ENCODE measurements at places on chromosomes 7 and 10. TPM values are rescaled to one million over a fixed set of nuclear protein-coding genes. Genes with fewer than 3 reads are reported as not detected.

RBM48 gene
- 8.7 TPM for total RNA-seq

FAM24B gene
- 1.4 TPM for total RNA-seq

CDC14C gene
- not detected for total RNA-seq

SPAG6 gene
- not detected for total RNA-seq

NEUROD6 gene
- not detected for total RNA-seq

MRC1 gene
- 71.1 TPM for total RNA-seq

PPP1R9A gene
- 7.3 TPM for total RNA-seq

GNAT3 gene
- not detected for total RNA-seq

DNAJC12 gene
- 4.0 TPM for total RNA-seq

HMX3 gene
- total RNA-seq, result not detected

OR2A7 gene
- total RNA-seq, result 1.9 TPM

ALOX5 gene
- 46.5 TPM for total RNA-seq

VAX1 gene
- not detected for total RNA-seq

TRIM8 gene
- total RNA-seq, result 122 TPM

GRK5 gene
- total RNA-seq, result 40.0 TPM

ST7 gene
- 16.2 TPM for total RNA-seq

PLAU gene
- total RNA-seq, result 36.7 TPM

LBX1 gene
- not detected for total RNA-seq

C7orf33 gene
- total RNA-seq, result not detected

PON3 gene
- total RNA-seq, result 0.74 TPM

STAG3 gene
- 0.52 TPM for total RNA-seq

HTR5A gene
- total RNA-seq, result not detected

POLR2J gene
- total RNA-seq, result 40.3 TPM

TMEM236 gene
- total RNA-seq, result 2.2 TPM

ELAPOR2 gene
- total RNA-seq, result 20.4 TPM

SPDYE2B gene
- not detected for total RNA-seq

HOXA3 gene
- total RNA-seq, result 9.3 TPM

UTF1 gene
- not detected for total RNA-seq

PLCE1 gene
- 2.5 TPM for total RNA-seq

SPOCK2 gene
- total RNA-seq, result 2.4 TPM

OAT gene
- total RNA-seq, result 113 TPM

CCDC172 gene
- total RNA-seq, result not detected

FKBP14 gene
- total RNA-seq, result 27.9 TPM

FAM25G gene
- not detected for total RNA-seq

CTTNBP2 gene
- 9.1 TPM for total RNA-seq

HOXA1 gene
- total RNA-seq, result 0.97 TPM

FAM171A1 gene
- 16.3 TPM for total RNA-seq

NUTM2A gene
- 0.86 TPM for total RNA-seq

SMKR1 gene
- total RNA-seq, result not detected

SERPINE1 gene
- 77.3 TPM for total RNA-seq

PRKCQ gene
- 0.38 TPM for total RNA-seq

EXOC4 gene
- total RNA-seq, result 66.0 TPM

ANKRD1 gene
- total RNA-seq, result 43.7 TPM

SKIDA1 gene
- total RNA-seq, result 1.2 TPM

JCAD gene
- 94.8 TPM for total RNA-seq

SEM1 gene
- total RNA-seq, result 45.8 TPM

All from posterior vena cava (tissue), 2 donors.